Motor neuron (in vitro differentiated cells): ENCODE measurements at places on chromosomes 4 and X. TPM values are rescaled to one million over a fixed set of nuclear protein-coding genes. Genes with fewer than 3 reads are reported as not detected.

DNA sequence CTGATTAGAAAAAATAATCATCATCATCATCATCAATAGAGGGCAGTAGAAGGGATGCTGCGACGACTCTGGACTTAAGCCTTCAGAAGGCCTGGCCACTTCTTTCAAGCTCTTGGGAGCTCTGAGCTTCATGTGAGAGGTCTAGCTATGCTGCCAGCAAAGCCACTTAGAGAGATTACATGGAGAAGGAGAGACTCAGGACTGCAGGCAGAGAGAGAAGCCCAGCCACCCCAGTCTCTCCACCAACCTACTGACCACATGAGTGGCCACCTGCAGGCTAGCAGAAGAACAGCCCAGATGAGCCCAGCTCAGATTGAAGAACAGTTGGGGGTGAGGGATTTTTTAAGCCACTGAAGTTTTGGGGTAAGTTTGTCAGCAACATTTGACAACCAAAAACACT is 17.1 kb upstream of the TMEM150C start:
- ATAC-seq = peak; percentile 16

DNA sequence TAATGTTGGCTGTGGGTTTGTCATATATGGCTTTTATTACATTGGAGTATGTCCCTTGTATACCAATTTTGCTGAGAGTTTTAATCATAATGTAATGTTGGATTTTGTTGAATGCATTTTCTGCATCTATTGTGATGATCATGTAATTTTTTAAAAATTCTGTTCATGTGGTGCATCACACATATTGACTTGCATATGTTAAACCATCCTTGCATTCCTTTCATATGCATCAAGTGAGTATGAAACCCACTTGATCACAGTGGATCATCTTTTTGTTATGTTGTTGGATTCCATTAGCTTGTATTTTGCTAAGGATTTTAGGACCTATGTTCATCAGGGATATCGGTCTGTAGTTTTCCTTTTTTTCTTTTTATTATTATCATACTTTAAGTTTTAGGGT is 12.1 kb downstream of the HEPH start:
- ATAC-seq = no peak

GRCh38 chr4:157246964-157247363 is 26.4 kb downstream of the GRIA2 start:
- no peak for ATAC-seq

DNA sequence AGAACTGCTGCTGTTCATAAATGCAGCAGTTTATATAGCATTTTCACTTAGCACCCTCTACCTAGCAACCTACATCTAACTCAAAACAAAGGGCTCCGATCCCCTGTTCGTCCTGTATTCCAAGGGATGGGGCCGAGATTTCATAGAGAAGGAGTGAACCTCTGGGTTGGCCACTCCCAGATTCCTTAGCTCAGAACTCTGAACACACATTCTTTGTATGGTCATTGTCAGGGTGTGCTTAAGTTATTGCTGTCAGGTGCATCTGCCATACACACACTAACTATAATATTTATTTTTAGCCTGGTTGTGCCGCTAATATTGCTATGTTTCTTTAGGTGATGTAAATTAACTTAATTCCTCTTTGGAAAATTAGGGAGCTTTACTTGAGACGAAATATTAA is 47.7 kb upstream of the AADAT start:
- no peak for ATAC-seq

DNA sequence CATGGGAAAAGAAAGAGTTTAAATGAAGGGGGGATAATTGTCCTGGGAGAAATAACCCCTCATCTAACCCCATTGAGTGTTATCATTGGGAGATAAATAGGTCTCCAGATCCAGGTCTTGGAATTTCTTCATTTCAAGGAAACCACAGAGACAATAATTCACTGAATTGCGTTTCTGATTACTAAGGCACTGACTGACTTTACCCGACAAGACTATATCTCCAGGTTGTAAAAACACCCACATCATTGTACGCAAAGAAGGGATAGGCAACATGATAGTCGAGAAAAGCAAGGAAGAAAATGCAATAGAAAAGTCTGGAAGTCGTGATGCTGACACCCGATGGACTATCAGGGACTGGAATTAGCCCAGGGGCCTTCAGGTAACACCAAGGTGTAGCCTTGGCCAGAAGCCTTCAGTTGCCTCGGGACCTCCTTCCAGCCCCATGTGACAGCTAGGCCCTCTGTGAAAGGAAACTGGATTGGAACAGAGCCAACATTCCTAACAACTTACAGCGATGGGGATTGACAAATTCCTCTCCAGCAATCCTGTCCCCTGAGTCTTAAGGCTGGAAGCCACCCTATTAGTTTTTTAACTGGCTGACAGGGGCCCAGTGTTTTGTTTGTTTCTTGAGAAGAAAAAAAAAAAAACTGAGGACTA is 46.5 kb upstream of the RAB9B start:
- no peak for ATAC-seq

DNA sequence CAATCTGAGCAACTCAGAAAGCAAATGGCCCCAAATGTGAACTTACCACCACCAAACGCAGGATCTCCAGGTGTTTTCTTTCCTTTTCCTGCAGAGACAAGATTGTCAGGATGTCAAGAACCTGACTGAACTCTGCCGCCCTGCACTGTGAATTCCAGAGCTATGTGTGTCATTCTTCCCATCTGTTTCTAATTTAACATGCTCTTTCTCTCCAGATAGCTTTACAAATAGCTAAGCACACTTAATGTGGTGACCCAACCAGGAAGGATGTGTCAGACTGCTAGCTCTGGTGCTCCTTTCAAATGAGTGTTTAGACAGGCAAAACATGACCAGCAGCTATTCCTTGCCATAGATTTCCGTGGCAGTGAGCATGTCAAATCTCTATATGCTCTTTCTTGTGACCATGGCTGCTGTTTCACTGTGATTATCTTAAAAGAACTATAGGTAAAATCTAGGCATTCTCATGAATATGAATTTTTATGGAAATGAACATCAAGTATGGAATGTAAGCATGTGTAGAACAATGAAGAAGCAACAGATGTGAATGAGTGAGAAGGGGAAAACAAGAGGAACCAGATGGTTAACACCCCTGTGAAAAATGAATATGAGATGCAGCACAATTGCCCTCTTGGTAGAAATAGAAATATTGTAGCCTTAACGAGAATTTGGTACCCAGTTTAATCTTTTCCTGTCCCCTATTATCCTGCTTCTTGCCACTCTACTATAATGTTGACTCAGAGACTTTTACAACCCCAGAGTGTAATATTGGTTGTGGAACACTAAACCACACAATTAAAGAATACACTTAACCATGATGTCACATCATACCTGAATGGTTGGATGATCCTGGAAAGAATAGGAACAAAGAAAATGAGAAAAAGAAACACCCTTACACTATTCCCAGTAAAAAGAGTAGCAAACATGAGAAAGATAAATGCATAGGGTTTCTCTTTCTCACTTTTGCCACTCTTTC is 247.8 kb upstream of the DKK2 start:
- ATAC-seq = no peak

DNA sequence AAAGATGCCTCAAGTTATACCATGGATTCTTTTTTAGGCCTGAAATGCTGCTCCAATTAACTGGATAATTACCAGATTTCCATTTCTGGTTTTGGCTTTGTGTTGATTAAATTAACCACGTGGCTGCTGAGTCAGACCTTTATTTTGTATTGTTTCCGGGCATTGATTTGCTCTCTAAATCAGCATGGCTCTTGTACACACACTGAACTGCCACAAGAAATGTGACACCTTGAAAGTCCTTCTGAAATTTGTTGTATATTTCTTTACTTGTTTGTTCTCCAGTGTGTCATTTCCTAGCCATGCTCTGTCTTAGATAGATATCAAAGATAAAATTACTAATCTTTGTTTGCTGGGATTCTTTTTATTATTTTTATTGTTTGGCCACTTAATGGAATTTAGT is 11.7 kb downstream of the MTTP start:
- no peak for ATAC-seq

- ATAC-seq = no peak
These were observed 638.7 kb downstream of the FSTL5 start for GRCh38 chr4:161525121-161525520.

DNA sequence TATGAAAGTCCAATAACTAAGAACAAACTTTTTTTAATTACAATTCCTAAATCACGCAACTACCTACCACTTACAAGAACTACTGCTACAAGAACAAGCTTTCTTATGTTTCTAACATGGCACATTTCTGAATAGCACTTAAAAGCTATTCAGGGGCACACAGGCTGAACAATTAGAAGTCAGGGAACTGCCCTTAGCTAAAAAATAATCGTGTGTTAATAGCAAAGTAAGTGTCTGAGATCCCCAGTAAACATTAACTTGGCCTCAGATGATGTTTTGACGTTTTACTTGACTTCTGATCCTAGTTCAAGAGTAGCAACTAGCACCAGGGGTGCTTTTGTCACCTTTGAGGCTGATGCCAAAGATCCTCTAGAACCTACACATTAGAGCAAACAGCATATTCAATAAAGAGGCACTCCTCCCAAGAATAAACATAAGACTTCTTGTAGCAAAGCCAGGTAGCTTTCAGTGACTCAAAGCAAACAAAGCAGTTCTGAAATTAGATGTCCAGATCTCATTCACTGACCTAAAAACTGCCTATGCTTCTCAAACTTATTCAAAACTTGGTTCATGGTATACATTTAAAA is 16.2 kb downstream of the SPOCK3 start:
- ATAC-seq = no peak

DNA sequence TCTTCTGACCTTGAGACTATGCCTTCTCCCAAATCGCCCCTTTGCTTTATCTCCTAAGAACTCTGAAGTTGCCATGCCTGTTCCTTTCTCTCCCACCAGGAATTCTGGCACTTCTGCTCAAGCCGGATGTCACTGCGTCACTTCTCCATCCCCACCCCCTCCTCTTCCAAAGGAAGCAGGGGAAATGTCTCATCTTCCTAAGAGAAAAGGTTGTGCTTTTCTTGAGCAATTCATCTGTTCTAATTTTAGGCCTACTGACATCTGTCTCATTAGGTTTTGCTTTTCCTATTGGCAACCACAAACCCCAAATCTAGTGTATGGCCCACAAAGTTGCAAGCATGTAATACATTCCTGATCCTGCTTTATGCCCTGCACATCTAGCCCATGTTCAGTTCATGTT is 163.1 kb upstream of the PLAC1 start:
- no peak for ATAC-seq

- no peak for ATAC-seq
These were observed 24.9 kb upstream of the HOPX start for GRCh38 chr4:56705966-56706365.

DNA sequence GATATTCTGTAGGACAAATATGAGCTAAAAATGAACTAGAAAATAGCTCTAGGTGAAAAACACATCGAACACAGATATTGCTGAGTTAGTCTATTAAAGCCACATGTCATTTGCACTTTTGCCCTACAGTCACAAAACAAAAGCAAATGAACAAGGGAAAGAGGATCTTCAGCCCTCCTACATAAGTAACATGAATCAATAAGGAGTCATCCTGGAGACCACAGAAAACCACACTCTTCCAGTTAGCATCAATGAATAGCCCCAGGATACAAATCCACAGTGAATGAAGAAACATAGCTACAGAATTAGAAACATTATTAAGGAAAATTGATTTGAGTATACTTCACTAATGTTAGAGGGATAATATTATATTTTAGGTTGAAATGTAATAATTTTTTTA is 311.4 kb downstream of the MAPK10 start:
- no peak for ATAC-seq

- no peak for ATAC-seq
These were observed 82.6 kb downstream of the PCDH7 start for GRCh38 chr4:30802622-30803323.

The OTUD6A gene
- total RNA-seq = not detected in 2 replicates

The MYOZ2 gene
- not detected in 2 replicates for total RNA-seq

The FAM156A gene
- total RNA-seq = 19.2 and 25.7 TPM in 2 replicates

The USP51 gene
- total RNA-seq = 3.8 and 4.8 TPM in 2 replicates

The HSD17B13 gene
- 19.3 and 23.8 TPM in 2 replicates for total RNA-seq

The PRMT9 gene
- 13.8 and 15.5 TPM in 2 replicates for total RNA-seq
